ENCODE measurements at places on chromosomes 5 and 9.

GRCh38 chr5:93022211-93022610, 558.8 kb downstream of the NR2F1-AS1 start:
- no peak for DNase-seq

DNA sequence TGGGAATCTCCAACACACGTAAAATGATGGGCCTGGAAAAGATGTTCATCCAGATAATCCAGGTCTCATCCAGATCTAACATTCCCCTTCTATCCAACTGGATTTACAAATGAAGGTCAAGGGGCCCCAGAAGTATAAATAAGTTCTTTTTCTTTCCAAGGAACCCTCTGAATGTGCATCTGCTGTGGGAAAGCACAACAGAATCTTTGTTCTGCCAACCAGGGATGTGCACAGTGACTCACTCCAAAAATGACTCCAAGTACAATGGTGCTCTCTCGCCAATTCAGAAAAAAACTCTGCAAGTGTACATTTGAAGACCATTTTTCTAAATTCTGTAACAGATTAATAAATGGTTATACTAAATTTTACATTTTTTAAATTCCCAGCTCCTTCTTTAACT, 12.4 kb downstream of the RAPGEF6 start:
- DNase-seq = no peak

- no peak for DNase-seq
Measured at GRCh38 chr5:139758510-139759075, 37.0 kb upstream of the PSD2 start.

DNA sequence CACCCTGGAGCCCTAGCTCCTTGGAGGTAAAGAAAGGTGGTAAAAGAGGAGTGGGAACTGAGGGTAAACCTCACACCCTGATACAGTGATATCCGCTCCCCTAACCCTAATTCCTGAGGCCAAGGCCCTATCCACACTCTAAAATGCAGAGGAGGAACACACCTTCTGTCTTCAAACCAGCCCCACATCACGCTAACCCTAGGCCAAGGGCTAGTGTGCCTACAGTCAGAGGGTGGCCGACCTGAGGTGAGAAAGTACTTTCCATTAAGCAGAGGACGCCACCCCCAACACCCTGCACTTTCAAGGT, 590 bp downstream of the HDAC3 start:
- DNase-seq = no peak

DNA sequence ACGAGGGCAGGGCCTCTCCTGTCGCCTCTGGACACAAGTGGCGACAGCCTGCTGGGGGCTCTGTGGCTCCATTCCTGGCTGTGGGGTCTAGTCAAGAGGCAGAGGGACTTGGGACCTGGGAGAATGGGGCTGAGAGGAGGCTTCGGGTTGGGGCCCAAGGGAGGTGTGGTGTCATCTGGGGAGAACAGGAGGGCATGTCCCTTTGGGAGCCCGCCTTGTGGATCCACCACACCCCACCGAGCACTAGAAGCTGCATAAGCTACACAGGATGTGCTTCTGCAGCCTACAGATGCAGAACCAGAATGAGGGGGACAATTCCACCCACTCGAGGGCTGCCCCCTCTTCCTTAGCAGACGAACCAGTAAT, 3.9 kb upstream of the MAN1B1 start:
- no peak for DNase-seq

DNA sequence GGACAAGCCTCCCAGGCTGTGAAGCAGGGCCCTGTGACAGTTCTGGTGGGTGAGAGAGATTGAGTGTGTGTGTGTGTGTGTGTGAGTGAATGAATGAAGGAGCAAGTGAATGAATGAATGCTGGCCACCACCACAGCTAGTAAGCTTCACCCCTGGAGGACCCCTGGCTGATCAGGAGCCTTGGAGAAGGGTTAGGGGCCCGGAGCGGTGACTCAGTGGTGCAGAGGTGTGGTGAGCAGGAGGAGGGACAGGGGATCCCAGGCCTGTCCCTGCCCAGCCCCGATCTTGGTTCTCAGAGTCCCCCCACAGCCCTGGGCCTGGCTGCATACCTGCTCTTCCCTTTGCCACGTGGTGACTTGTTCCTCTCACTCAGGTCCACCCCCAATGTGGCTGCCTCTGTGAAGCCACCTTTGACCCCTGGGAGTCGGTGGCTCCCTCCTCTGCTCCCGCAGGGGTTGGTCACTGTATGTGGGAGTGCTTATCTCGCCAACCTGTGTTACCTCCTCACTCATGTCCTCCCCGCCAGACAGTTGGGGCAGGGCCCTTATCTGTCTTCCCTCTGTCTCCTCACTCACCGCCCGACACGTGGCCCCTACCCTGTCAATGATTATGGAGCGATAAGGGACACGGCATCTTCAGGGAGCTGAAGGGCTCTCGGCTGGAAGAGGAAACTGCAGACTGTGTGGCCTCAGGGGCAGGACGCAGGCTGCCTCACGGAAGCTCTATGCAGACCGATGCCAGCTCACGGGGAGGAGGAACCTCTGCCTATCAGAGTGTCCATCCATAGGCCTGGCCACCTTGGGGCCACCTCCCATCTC, 99.9 kb upstream of the PITX1 start:
- DNase-seq = no peak

GRCh38 chr5:124614105-124614504, 132.3 kb downstream of the ZNF608 start:
- no peak for DNase-seq

- DNase-seq = no peak
Measured at GRCh38 chr9:129623331-129623730, 2.4 kb upstream of the C9orf50 start.

GRCh38 chr9:106961623-106962022, 98.7 kb downstream of the ZNF462 start:
- DNase-seq = no peak

DNA sequence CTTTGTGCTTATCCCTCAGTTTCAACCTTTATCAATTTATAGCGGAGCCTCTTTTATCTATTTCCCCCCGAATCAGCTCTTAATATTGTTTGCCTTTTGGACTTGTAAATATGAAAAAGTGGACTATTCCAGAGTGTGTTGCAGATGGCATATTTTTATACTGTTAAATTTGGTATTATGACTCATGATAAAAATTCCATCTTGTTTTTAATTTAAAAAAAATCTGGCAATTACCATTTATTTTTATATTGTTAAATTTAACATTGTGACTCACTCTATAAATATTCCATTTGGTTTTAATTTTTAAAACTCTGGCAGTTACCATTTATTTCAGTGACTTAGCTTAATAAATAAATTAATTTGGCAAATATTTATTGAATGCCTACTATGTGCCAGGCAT, 37.5 kb downstream of the RBM27 start:
- no peak for DNase-seq

DNA sequence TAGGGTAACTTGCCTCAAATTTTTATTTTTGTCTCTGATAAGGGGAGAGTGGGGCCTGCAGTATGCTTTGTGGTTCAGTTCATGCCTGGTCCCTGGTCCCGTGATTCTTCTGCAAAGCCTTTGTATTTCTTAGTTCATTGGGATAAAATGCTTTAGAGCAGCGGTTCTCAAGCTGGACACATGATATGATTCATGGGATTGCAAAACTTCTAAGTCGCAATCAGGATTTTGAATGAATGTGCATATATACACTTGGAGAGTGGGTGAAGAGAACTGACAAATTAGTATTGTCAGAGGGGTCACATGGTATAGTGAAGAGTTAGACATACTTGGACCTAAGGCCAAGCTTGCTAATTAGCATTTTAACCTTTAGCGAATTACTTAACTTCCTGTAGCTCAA, 265.4 kb upstream of the KLF9 start:
- no peak for DNase-seq

- DNase-seq = no peak
Measured at GRCh38 chr5:180294913-180295555, 3.2 kb upstream of the MAPK9 start.

DNA sequence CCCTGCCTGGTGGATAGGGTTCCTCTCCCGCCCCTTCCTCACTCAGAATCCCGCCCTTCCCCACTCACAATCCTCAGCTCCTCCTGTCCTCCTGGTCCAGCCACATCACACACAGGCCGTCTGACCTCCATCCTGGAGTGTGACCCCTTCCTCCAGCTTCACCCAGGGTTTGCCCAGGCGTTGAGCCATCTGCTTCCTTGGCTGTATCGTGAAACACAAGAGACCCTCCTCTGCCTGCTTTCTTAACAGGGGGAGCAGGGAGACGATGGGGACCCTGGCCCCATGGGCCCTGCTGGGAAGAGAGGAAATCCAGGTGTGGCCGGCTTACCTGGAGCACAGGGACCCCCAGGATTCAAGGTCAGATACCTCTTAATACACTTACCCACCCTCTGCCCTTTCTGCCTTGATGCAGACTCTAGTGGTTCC, 32.3 kb upstream of the ORM1 start:
- no peak for DNase-seq
